ENCODE measurements at places on chromosomes 4 and X.
A peak's percentile ranks its signal among the peaks of the same experiment; 100 is the strongest.

DNA sequence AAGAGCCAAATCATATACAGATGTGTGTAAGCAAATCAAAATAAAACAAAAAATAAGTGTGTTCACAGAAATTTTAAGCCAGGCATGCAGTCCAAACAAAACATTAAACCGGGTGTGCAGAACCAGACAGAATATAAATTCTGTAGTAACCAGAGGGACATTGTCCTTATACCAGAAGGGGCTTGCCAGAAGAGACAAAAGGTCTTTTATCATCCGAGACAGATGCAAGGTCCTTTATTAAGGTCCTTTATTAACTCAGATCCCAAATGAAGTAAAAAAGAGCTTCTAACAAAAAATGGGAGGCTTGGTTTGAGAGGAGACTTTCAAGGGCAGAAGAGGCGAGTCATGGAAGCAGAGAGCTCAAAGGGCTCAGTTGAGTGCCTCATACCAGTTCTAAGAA lies 59.2 kb downstream of the RGS12 start:
- DNase-seq = no peak

DNA sequence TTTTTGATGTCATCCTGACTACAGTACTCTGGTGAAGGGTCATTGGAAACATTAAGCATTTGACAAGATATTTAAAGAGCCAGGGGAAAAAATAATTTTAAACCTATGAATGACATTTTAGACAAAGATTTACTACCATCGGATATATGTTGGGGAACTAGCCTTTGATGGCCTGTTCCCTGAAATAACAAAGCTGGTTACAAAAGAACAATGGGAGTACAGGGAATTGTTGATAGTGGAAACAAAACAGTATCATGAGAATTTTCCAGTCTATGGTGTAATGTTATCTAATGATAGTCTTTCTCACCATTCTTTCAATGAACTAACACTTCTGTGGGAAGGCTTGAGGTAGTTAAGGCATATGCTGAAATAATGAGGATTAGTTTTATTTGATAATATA lies 125.9 kb upstream of the KLHL4 start:
- no peak for DNase-seq

DNA sequence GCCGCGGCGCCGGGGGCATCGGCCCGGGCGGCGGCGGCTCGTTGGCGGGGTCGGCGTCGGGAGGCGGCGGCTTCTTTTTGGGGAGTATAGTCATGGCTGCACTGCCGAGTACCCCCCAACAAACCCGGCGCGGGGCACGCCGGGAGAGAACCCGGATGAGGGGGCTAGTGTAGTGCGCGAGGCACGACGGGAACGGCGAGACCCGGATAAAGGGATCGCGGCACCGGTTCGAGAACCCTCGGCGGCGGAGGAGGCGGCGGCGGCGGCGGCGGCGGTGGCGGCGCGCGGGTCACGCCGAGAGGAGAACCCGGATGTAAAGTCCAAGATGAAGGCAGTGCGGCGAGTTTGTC lies at the start of gene OTUD5:
Gene OTUD5, minus strand, starts transcription at position 131 of the 350 bp plus-strand sequence. Its CDS starts 37 bp downstream, at position 94.
- DNase-seq = peak; percentile 81

DNA sequence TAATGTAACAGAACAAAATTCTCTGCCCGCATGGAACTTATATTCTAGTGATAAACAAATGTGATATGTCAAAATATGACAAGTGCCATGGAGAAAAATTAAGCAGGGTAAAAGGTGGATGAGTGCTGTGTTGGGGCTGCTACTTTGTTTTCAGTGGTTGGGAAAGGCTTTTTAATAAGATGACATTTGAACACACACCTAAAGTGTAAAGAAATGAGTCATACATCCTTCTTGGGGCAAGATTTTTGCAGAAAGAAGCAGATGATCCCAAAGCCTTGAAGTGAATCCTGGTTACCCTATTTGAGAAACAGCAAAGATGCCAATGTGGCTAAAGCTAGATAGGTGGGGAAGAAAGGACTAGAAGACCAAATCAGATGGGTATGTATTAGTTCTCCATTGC lies 564.1 kb downstream of the INPP4B start:
- no peak for DNase-seq

DNA sequence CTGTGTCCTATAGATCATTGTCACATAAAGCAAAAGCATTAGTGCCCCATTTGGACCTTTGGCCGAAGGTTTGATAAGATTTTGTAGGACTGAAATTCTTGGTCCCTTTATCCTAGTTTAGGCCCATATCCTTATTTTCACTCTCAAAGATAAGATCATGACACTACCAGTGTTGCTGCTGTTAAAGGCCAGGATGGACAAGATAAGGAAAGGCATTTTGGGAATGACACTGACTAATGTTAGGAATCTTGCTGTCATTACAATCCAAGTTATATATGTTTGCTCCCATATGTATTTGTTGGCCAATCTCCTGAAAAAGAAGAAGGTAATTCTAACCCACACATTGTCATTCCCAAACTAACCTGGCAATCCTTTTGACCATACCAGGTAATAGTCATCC lies 101.3 kb upstream of the VAMP7 start:
- no peak for DNase-seq

DNA sequence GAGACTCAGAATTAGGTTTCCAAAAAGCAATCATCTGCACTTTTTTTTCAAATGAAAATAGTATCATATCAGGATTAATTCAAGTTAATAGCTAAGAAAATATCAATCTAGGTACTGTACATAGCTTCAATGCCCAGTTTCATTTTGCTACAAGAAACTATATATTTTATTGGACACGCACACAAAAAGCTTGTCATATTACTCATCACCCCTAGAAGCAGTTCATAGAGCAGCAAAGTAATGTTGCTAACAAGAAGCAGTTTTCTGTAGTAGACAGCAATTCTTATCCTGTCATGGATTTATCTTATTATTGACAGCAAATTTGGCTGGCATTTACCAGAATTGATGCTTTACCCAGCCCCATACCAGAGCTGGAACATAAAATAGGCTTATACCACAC lies 52.3 kb upstream of the LSM6 start:
- DNase-seq = no peak

- DNase-seq = no peak
These were observed 222.3 kb upstream of the AGTR2 start for GRCh38 chrX:115948018-115948923.

- no peak for DNase-seq
These were observed 136.2 kb downstream of the TBC1D19 start for GRCh38 chr4:26719954-26720552.

GRCh38 chrX:132271311-132271778 lies 52.1 kb upstream of the RAP2C start:
- no peak for DNase-seq

- DNase-seq = peak; percentile 63
These were observed 95.8 kb downstream of the DHX15 start for GRCh38 chr4:24488399-24489164.

DNA sequence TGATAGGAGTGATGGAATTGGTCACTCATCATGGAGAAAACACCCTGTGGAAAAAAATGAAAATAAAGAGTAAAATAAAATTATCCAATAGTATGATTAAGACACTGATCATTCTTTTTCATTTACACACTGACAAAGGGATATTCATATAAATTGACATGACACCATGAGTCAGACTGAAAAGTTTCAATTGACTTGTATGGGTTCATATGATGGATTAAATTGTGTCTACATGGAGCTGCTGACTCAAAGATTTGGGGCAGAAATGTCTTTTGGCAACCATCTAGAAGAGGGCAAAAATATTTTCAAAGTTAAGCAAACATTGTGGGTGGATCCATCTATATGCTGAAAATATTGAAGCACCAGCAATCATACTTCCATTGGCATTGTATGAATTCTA lies 153.4 kb upstream of the PPP3CA start:
- DNase-seq = no peak

DNA sequence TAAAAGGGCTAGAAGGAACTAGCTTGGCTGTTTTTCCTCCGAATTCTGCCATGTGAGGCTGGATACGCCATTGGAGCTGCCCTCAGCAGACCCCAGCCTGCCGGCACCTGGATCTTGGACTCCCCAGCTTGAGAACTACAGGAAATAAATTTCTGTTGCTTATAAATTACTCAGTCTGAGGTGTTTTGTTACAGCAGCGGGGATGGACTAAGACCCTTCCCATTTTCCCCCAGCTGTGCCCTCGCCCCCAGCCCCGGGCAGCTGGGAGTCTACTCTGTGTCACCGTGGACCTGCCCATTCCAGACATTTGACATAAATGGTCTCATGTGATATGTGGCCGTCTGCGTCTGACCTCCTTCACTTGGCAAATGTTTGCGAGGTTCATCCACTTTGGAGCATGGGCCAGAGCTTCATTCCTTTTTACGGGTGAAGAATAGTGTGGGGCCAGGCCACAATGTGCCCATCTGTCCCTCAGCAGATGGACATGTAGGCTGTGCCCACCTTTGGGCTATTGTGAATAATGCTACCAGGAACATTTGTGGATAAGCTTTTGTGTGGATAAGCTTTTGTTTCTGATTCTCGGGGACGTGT lies 30.7 kb upstream of the SPON2 start:
- DNase-seq = no peak

GRCh38 chr4:3484057-3484973 lies 21.2 kb downstream of the DOK7 start:
- DNase-seq = no peak

GRCh38 chr4:10730590-10730989 lies 46.0 kb upstream of the CLNK start:
- DNase-seq = no peak
